ENCODE measurements at places on chromosomes 4 and X. TPM values are rescaled to one million over a fixed set of nuclear protein-coding genes. Genes with fewer than 3 reads are reported as not detected.

GRCh38 chr4:171203425-171203824 is 609.8 kb upstream of the GALNTL6 start:
- no peak for DNase-seq

- no peak for DNase-seq
These were observed 167.4 kb downstream of the FBXO8 start for GRCh38 chr4:174116021-174116420.

GRCh38 chrX:155857561-155857960 is 23.6 kb upstream of the VAMP7 start:
- no peak for DNase-seq

- DNase-seq: no peak
These were observed 83.2 kb downstream of the GPAT3 start for GRCh38 chr4:83618991-83619645.

- DNase-seq: no peak
These were observed 131.7 kb upstream of the INTU start for GRCh38 chr4:127501103-127501502.

LEF1 gene
- 4.3 TPM for total RNA-seq

BEX3 gene
- total RNA-seq: 93.9 TPM

GNPDA2 gene
- 12.7 TPM for total RNA-seq

Data from lower lobe of right lung (tissue), 2 donors.